ENCODE measurements at places on chromosomes 4 and X. TPM values are rescaled to one million over a fixed set of nuclear protein-coding genes. Genes with fewer than 3 reads are reported as not detected.

NDST3 gene
- 39.1 TPM for total RNA-seq

HDX gene
- total RNA-seq, result 11.4 TPM

TLR2 gene
- total RNA-seq, result 0.82 TPM

ASB12 gene
- 0.41 TPM for total RNA-seq

INTU gene
- total RNA-seq, result 26.9 TPM

PLP1 gene
- total RNA-seq, result 11.8 TPM

NAA10 gene
- 21.6 TPM for total RNA-seq

HS3ST1 gene
- 6.9 TPM for total RNA-seq

EGF gene
- total RNA-seq, result under 0.01 TPM
